ENCODE measurements at places on chromosomes 11 and 22.
A peak's percentile ranks its signal among the peaks of the same experiment; 100 is the strongest.

DNA sequence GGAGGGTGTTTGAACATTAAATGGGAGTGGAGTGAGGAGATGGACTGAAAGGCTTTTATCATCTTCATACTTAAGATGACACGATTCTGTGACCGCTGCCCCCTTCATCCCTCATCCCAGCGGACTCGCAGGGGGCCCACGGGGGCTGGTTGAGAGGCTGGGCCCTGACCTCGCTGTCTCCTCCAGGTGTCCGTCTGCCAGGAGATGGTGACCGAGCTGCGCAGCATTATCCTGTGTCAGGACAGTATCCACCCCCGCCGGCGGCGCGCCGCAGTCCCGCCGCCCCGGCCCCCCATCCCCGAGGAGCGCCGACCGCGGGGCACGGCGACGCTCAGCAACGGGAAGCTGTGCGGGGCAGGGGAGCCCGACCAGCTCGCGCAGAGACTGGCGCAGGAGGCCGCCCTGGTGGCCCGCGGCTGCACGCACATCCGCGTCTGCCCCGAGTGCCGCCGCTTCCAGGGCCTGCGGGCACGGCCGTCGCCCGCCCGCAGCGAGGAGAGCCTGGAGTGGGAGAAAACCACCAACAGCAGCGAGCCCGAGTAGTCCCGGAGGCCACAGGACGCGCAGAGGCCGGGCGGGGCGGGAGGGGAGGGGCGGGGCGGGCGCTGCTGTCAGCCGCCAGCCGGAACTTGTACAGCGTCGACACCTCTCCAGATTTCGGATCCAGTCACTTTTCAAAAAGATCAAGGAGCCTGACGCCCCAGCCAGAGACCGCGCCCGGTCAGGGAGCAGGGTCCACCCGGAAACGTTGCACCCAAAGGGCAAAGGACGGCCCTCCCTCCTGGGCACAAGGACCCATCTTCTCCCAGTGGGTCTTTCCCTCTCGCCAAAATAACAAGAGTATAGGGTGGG is 38.0 kb upstream of the TBCEL start:
- H3K4me1 ChIP-seq, result peaks cover 3% of the 10 kb centered on the region
- peaks cover 24% of the 10 kb centered on the region for H3K27me3 ChIP-seq
- no peaks in the 10 kb centered on the region for H3K36me3 ChIP-seq
- H3K4me3 ChIP-seq, result peak overlapping the region; percentile 64
- peak; percentile 48 for DNase-seq
- no peak overlapping the region for H3K27ac ChIP-seq

DNA sequence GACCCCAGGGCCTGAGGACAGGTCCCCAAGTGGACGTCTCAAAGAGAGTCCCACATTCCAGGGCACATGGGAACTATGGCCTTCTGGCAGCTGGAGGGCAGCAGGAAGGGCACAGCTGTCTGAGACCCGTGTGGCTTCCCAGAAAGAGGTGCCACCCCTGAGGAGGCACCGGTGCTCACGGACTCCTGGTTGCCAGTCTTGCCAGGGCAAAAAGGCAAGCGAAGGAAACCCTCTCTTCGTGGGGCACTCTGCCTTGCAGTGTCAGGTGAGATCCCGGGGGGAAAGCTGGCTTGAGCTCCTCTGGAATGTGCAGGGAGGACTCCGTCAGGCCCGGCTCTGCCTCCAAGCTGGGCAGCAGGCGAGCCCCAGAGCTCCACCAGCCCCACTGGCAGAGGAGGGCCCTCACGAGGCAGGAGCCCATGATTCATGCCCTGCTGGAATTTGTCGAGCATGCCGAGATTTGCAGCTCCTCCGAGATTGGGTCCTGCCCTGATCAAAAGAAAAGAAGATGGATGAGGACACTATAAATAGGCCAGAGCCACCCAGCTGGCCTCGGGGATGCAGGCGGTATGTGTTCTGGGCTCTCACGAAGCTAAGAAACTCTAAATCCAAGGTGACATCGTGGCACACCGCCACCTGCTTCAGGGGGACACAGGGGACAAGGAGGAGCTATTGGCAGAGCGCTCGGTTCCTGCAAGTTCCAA is 9.9 kb upstream of the CELSR1 start:
- H3K4me3 ChIP-seq, result no peak overlapping the region
- peaks cover 21% of the 10 kb centered on the region for H3K27me3 ChIP-seq
- no peak for DNase-seq
- H3K4me1 ChIP-seq, result no peaks in the 10 kb centered on the region
- H3K36me3 ChIP-seq, result no peaks in the 10 kb centered on the region

GRCh38 chr11:20990447-20990846 is 321.1 kb downstream of the NELL1 start:
- no peaks in the 10 kb centered on the region for H3K36me3 ChIP-seq
- no peak for DNase-seq
- no peak overlapping the region for H3K4me3 ChIP-seq
- H3K27ac ChIP-seq, result no peak overlapping the region
- no peaks in the 10 kb centered on the region for H3K27me3 ChIP-seq

- H3K4me3 ChIP-seq, result no peak overlapping the region
- no peak overlapping the region for H3K27ac ChIP-seq
- peaks cover 15% of the 10 kb centered on the region for H3K4me1 ChIP-seq
- no peak for DNase-seq
- no peaks in the 10 kb centered on the region for H3K36me3 ChIP-seq
- H3K27me3 ChIP-seq, result peaks cover 69% of the 10 kb centered on the region
These were observed 17.7 kb downstream of the CDKN1C start for GRCh38 chr11:2867722-2868505.

DNA sequence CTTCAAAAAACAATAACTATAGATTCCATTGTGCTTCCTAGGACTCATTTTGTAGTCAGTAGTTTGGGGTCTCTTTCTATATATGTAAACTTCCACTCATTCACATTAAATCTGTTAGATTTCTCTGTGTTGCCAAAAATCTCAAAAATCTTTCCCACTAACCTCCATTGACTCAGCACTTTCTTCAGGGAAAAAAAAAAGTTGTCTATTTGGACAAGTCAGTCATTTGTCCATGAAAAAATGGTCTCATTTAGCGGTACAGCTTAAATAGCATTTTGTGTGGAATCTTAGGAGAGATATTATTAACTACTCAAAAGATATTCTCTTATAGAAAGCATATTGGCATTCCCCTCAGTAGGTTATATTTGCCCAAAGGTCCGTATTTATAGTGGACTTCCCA is 81.9 kb downstream of the PPP2R1B start:
- H3K4me1 ChIP-seq, result peaks cover 1% of the 10 kb centered on the region
- no peak overlapping the region for H3K27ac ChIP-seq
- H3K27me3 ChIP-seq, result no peaks in the 10 kb centered on the region
- H3K36me3 ChIP-seq, result peaks cover 9% of the 10 kb centered on the region
- no peak for DNase-seq

DNA sequence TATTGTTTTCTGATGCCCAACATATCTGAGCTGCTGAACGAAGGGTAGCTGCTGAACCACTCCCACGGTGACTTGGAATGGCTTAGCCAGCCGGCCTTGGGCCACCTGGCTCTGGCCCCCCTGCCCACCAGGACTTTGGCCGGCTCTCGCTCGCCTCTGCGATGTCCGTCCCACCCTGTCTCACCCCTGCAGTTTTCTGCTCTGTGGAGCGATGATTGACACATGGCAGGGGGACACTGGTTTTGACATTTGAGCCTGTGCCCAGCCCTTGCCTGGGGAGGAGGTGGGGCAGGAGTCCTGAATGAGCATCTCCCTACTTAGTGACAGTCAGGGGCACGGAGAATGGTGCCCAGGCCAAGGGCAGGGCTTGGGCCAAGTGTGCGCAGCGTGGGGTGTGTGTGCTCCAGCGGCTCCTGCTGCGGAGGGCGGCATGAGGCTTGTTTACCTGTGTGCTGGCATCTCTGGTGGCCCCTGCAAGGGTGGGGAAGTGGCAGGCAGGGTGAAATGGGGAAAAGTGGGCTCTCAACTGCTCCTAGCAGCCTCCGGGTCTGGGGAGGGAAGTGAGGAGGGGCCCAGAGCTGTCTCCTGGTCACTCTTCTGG is 15.7 kb upstream of the CDKN1C start:
- peak overlapping the region; percentile 44 for H3K27ac ChIP-seq
- peak overlapping the region; percentile 64 for H3K4me3 ChIP-seq
- H3K4me1 ChIP-seq, result peaks cover 32% of the 10 kb centered on the region
- DNase-seq, result no peak
- peaks cover 13% of the 10 kb centered on the region for H3K36me3 ChIP-seq

- peaks cover 4% of the 10 kb centered on the region for H3K4me1 ChIP-seq
- H3K27ac ChIP-seq, result no peak overlapping the region
- peaks cover 13% of the 10 kb centered on the region for H3K27me3 ChIP-seq
These were observed 98.6 kb upstream of the SYT13 start for GRCh38 chr11:45384711-45385241.

- no peaks in the 10 kb centered on the region for H3K27me3 ChIP-seq
- no peak overlapping the region for H3K4me3 ChIP-seq
- H3K36me3 ChIP-seq, result peaks cover 4% of the 10 kb centered on the region
- peaks cover 3% of the 10 kb centered on the region for H3K4me1 ChIP-seq
These were observed 101.0 kb upstream of the CHRM4 start for GRCh38 chr11:46492532-46492931.

DNA sequence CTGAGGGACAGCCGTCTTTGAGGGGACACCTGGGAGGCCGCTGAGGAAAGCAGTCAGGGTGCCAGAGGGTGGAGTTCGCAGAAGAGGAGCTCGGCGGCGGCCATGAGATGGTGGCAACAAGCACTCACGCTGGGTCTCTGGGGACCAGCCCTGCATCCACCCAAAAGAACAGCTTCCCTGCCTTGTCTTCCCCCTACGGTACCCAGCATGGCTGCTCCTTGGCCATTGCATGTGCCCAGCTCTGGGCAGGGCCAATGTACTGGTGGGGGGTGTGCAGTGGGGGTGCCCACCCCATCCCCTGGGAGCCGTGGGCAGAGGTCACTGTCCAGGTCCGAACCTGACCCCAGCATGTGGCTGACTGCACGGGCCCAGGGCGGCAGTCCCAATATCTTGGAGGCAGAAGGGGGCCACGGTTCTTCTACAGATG is 42.3 kb downstream of the OSBPL5 start:
- no peak overlapping the region for H3K27ac ChIP-seq
- no peak for DNase-seq
- H3K36me3 ChIP-seq, result peaks cover 1% of the 10 kb centered on the region
- no peaks in the 10 kb centered on the region for H3K27me3 ChIP-seq
- no peaks in the 10 kb centered on the region for H3K4me1 ChIP-seq

- peaks cover 21% of the 10 kb centered on the region for H3K4me1 ChIP-seq
- H3K4me3 ChIP-seq, result peak overlapping the region; percentile 45
- no peak for DNase-seq
These were observed 953 bp upstream of the LRP5 start for GRCh38 chr11:68311160-68312116.

DNA sequence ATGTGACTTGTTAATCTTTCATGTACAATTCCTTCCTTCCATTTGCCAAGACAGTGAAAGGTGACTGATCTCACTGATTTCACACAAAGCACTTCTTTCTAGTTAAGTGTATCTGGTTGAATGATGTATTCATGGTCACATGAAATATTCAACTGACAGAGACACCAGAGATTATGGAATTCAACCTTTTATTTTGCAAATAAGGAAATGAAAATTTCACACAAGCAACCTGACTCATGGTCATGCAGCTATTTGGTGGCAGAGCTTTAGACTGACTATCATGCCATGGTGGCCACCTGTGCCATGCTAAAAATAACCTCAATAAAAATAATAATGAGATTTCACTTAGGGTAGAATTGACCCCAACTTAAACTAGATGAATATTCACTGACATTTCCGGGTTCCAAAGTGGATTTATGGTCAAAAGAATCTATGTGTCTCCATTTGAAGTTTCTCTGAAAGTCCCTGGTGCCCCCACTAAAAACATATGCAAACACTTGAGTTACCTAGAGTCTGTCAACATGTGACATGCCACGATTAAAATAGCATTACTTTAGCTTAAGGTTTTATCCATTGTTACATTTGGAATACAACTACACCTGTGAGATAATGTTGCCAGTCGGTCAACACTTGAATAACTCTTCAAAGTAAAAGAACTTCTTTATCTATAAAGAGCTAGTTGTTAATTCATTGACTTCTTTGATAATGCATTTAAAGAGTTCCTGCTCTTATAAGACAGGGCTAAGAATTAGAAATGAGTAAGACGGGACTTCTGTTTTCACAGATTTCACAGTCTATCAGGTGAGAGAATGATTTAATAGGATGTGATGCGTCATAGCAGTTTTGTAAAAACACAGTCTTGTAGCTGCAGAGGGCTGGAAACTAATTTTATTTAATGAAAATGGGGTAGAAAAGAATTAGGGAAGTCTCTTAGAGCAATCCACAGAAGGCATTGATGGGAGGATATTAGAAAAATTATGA is 94.6 kb upstream of the OR9G4 start:
- H3K36me3 ChIP-seq, result no peaks in the 10 kb centered on the region
- H3K27me3 ChIP-seq, result peaks cover 15% of the 10 kb centered on the region
- DNase-seq, result no peak
- H3K27ac ChIP-seq, result no peak overlapping the region
- H3K4me1 ChIP-seq, result peaks cover 1% of the 10 kb centered on the region

- peaks cover 47% of the 10 kb centered on the region for H3K4me1 ChIP-seq
- H3K27ac ChIP-seq, result no peak overlapping the region
- H3K27me3 ChIP-seq, result peaks cover 12% of the 10 kb centered on the region
- peaks cover 41% of the 10 kb centered on the region for H3K36me3 ChIP-seq
These were observed 3.9 kb downstream of the MALAT1 start for GRCh38 chr11:65502555-65503367.

- H3K27ac ChIP-seq, result no peak overlapping the region
- H3K4me3 ChIP-seq, result no peak overlapping the region
- H3K4me1 ChIP-seq, result peaks cover 4% of the 10 kb centered on the region
- no peaks in the 10 kb centered on the region for H3K27me3 ChIP-seq
These were observed 13.2 kb upstream of the DNAJB7 start for GRCh38 chr22:40875111-40875510.

GRCh38 chr22:21982338-21982965 is at the start of gene TOP3B:
TOP3B (minus strand) TSS chr22:21982787; CDS start chr22:21975709, 7,078 bp downstream.
- DNase-seq, result peak; percentile 85
- peaks cover 31% of the 10 kb centered on the region for H3K4me1 ChIP-seq
- H3K36me3 ChIP-seq, result no peaks in the 10 kb centered on the region
- H3K4me3 ChIP-seq, result peak within 1 kb of the TSS; percentile 88

DNA sequence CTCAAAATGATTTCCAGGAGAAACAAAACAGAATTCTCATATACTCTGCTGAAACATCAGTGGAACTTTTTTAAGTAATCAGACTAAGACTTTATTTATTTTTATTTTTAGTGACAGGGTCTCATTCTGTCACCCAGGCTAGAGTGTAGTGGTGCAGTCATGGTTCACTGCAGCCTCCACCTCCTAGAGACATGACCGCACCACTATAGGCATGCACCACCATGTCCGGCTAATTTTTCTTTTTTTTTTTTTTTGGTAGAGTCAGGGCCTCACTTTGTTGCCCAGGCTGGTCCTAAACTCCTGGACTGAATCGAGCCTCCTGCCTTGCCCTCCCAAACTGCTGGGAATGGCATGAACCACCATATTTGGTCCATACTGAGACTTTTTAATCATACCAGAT is 42.9 kb downstream of the PRDM10 start:
- no peak for DNase-seq
- no peaks in the 10 kb centered on the region for H3K27me3 ChIP-seq
- H3K36me3 ChIP-seq, result peaks cover 10% of the 10 kb centered on the region
- H3K4me3 ChIP-seq, result no peak overlapping the region

GRCh38 chr22:44147008-44147645 is 33.6 kb upstream of the PARVG start:
- no peaks in the 10 kb centered on the region for H3K4me1 ChIP-seq
- H3K36me3 ChIP-seq, result peaks cover 4% of the 10 kb centered on the region
- no peak overlapping the region for H3K27ac ChIP-seq
- no peak overlapping the region for H3K4me3 ChIP-seq
- DNase-seq, result no peak

GRCh38 chr11:73151416-73151815 is 9.3 kb upstream of the FCHSD2 start:
- no peaks in the 10 kb centered on the region for H3K27me3 ChIP-seq
- H3K4me3 ChIP-seq, result no peak overlapping the region

All from activated naive CD8-positive, alpha-beta T cell treated with anti-CD3 and anti-CD28 coated beads for 36 hours (primary cell).